ENCODE measurements at places on chromosomes 1 and 21.
A peak's percentile ranks its signal among the peaks of the same experiment; 100 is the strongest.

- no peaks in the 10 kb centered on the region for H3K36me3 ChIP-seq
- no peak overlapping the region for H3K4me3 ChIP-seq
- no peak for DNase-seq
Observed at GRCh38 chr1:29638281-29638680, 402.0 kb downstream of the PTPRU start.

DNA sequence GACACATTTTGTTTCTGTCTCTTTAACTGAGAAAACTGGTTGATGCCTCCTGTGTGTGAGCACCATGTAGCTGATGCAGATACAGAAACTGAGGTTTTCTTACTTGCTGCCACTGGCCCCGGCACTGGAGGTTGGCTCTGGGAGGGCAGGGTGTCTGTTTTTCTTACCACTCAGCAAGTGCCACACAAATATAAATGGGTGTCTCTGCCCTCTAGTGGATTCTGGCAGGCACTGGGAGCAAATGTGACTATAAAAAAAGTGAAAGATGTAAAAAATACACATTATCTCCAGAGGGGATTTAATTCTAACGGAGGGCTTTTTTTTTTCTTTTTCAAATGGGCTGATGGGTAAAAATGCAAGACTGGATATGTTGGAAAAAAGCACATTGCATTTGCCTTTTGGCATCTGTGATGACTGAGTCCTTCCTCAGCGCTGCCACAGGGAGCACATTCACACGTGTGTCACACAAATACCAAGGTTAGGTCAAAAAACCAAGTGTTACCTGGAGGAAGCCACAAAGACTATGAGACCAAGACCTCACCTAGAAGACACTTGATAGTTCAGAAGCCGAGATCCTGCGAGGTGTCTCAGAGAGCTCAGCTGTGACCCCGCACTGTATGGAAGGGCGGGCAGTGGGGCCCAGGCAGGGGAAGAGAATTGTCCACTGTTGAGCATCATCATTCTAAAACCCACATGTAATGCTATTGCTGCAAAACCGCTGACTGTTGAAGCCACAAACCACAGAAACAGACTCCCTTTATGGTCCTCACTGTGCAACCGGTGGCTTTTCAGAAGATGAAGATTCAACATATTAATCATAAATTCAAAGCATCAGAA is 18.9 kb downstream of the PGBD2 start:
- H3K36me3 ChIP-seq, result peaks cover 4% of the 10 kb centered on the region
- H3K4me1 ChIP-seq, result peaks cover 8% of the 10 kb centered on the region
- H3K27ac ChIP-seq, result no peak overlapping the region
- H3K4me3 ChIP-seq, result no peak overlapping the region

DNA sequence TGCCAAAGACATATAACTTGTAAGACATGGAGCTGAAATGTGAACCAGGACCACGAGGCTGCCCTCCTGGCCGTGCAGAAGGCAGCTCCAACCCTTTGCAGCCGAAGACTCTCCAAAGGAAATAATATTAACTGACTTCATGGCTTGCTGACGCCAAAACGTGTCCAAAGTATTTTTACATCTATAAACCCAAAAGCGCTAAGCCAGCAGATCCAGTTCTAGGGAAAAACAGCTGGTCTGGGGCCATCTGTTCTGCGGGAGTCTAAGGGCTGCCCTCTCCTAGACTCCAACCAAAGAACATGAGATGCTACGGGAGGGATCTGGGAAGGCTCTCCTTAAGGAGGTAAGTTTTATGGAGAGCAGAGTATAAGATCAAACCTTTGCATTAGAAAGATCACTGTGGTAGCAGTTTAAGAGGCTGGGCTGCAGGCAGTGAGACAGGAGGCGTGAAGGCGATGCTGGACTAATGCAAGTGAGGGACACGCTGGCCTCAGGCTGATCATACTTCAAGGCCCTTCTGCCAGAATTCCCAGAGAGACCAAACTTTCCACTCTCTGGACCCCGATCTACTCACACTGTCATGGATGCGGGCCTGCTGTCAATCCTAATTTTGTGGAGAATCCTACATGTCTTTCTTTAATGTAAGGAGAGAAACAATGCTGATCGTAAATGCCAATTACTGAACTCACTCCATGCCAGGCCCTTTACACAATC is 1.2 kb downstream of the TMEM53 start:
- H3K36me3 ChIP-seq, result no peaks in the 10 kb centered on the region
- no peaks in the 10 kb centered on the region for H3K27me3 ChIP-seq
- peak overlapping the region; percentile 86 for H3K4me3 ChIP-seq
- H3K27ac ChIP-seq, result no peak overlapping the region
- DNase-seq, result no peak

DNA sequence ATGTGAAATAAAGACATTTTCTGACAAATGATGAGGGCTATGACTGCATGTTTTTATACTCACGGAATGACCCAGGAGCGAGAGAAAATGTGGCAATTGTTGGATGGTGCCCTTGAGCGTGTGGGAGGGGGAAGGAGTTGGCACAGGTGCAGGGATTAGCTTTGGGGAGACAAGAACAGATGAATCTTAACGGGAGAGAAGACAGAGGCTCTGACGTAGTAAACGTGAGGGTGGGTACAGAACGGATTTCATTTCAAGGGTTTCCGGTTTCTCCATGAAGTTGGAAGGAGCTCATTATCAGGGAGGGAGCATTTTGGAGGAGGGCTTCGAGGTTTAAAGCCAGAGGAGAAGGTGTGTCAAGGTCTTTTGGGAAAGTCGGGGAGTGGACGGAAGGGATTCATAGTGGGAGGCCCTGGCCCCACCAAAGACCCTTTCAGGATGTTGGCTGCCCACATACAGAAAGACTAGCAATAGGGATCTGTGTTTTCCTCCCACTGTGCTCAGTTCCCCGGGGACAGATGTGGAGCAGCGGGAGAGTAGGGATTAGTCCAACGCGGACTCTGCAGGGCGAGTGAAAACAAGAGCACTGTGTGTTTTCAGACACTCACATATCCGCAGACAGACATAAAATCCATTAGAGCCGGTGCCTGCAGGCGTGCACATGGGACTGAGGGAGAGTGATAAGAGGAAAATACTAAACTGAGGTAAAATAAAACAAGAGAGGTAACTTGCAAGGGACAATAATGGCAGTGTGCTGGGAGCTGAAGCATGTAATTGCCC is 584.1 kb downstream of the AJAP1 start:
- no peaks in the 10 kb centered on the region for H3K4me1 ChIP-seq
- no peak overlapping the region for H3K27ac ChIP-seq
- H3K4me3 ChIP-seq, result no peak overlapping the region
- H3K27me3 ChIP-seq, result no peaks in the 10 kb centered on the region
- no peak for DNase-seq

DNA sequence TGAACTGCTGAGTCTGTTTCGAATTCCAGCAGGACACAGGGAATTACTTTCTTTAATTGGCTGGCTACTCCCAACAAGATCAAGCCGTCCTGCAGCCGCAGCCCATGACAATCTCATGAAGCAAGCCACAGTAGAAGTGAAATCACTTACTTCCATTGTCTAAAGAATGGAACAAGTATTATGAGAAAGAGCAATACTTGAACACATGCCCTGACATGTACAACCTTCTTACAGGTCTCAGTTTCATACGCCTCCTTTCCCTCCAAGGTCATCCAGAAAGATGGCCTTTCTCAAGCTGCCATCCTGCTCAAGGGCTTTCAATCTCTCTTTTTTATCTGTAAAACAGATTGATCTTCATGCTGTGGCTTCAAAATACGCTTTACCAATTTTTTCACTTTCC is 85.1 kb downstream of the PCSK9 start:
- H3K4me3 ChIP-seq, result no peak overlapping the region
- no peak overlapping the region for H3K27ac ChIP-seq
- H3K27me3 ChIP-seq, result no peaks in the 10 kb centered on the region
- H3K4me1 ChIP-seq, result no peaks in the 10 kb centered on the region
- peaks cover 91% of the 10 kb centered on the region for H3K36me3 ChIP-seq
- DNase-seq, result no peak

- no peaks in the 10 kb centered on the region for H3K4me1 ChIP-seq
- H3K4me3 ChIP-seq, result no peak overlapping the region
- H3K27ac ChIP-seq, result no peak overlapping the region
- H3K27me3 ChIP-seq, result no peaks in the 10 kb centered on the region
- DNase-seq, result no peak
Observed at GRCh38 chr1:88239205-88239604, 444.9 kb upstream of the PKN2 start.

GRCh38 chr1:101175466-101175865 is 61.4 kb upstream of the S1PR1 start:
- peaks cover 10% of the 10 kb centered on the region for H3K4me1 ChIP-seq
- no peak overlapping the region for H3K4me3 ChIP-seq
- no peaks in the 10 kb centered on the region for H3K36me3 ChIP-seq

- H3K27ac ChIP-seq, result no peak overlapping the region
- no peak overlapping the region for H3K4me3 ChIP-seq
- DNase-seq, result no peak
- H3K36me3 ChIP-seq, result no peaks in the 10 kb centered on the region
- H3K4me1 ChIP-seq, result no peaks in the 10 kb centered on the region
Observed at GRCh38 chr1:105138458-105138893, 1388.8 kb downstream of the AMY1C start.

GRCh38 chr1:56397409-56397808 is 182.0 kb downstream of the PLPP3 start:
- no peaks in the 10 kb centered on the region for H3K4me1 ChIP-seq
- no peak for DNase-seq
- no peaks in the 10 kb centered on the region for H3K36me3 ChIP-seq
- no peak overlapping the region for H3K27ac ChIP-seq
- H3K27me3 ChIP-seq, result no peaks in the 10 kb centered on the region

DNA sequence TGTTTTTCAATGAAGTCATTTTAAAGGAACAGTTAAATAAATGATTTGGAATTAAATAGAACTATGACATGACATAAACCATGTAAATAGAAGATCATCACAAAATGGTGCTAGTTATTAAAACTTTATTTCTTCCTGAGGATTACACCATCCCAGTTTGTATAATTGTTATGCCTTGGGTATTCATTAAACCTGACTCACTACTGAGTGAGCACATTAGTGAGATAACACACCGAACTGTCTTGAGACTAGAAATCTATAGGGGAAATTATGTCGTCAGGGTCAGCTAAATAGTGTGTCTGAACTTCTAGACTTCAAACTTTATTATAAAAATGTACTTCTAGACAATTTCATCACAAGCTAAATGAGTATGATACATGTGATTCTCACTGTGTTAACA is 189.4 kb downstream of the NCAM2 start:
- no peak overlapping the region for H3K4me3 ChIP-seq
- H3K36me3 ChIP-seq, result no peaks in the 10 kb centered on the region
- no peak for DNase-seq
- no peaks in the 10 kb centered on the region for H3K27me3 ChIP-seq
- no peak overlapping the region for H3K27ac ChIP-seq

DNA sequence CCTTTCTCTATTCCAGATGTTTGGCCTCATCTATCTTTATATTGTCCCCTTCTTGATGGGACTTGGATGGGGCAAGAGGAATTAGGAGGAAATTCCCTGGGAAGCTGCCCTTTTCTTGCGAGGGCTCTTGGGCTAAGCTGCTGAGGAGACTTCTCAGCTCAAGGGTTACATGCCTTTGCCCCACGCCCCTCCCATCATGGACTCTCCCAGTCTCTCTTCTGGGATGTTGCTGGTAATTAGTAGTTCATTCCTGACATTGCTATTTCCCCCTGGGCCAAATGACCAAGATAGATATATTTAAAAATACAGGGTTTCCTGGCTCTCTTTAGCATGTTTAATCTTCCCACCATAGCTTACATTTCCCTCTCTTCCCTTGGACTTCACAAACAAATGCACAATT is 90.6 kb upstream of the RALGPS2 start:
- no peaks in the 10 kb centered on the region for H3K36me3 ChIP-seq
- H3K27ac ChIP-seq, result no peak overlapping the region
- H3K27me3 ChIP-seq, result no peaks in the 10 kb centered on the region

GRCh38 chr1:93179886-93180722 is at the start of gene TMED5:
TMED5 (minus strand) TSS chr1:93180413; CDS start chr1:93180242, 171 bp downstream.
- H3K27me3 ChIP-seq, result no peaks in the 10 kb centered on the region
- H3K27ac ChIP-seq, result peak within 1 kb of the TSS; percentile 97
- peak; percentile 94 for DNase-seq
- H3K4me3 ChIP-seq, result peak within 1 kb of the TSS; percentile 91

DNA sequence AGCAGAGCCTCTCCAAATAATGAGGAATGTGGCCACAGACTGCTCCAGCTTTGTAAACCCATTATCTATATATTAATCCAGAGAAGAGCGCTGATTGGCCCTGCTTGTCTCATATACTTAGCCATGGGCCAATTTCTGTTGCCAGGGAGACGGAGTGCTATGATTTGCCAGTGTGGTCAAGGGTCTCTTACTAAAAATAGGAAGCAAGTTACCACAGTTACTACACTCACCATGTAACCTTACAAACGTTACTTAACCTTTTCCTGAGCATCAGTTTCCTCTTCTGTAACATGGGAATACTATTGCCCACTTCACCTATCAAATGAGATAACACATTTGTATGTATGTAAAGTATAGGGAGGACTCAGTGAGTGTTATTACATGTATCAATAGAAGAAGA is 7.7 kb upstream of the S100A2 start:
- H3K4me3 ChIP-seq, result no peak overlapping the region
- no peaks in the 10 kb centered on the region for H3K36me3 ChIP-seq
- H3K27ac ChIP-seq, result no peak overlapping the region
- peaks cover 9% of the 10 kb centered on the region for H3K27me3 ChIP-seq

DNA sequence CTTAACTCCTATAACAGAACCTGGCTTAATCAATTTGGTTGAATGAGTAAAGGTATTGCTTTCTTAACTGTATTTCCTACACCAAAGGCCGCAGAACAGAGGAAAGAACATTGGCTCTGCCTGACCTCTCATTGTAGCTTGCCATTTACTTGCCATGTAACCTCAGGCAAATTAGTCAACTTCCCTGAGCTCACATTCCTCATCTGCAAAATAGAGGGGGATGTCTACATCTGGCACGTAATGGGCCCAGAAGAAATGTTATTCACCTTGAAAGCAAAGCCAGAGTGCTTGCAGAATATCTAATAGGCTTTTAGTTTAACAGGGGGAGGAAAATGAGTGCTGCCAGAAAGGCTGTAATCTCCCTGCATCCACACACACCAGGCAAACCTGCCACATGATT is 44.3 kb downstream of the LAMC2 start:
- H3K27ac ChIP-seq, result no peak overlapping the region
- H3K36me3 ChIP-seq, result no peaks in the 10 kb centered on the region
- H3K4me3 ChIP-seq, result no peak overlapping the region
- H3K27me3 ChIP-seq, result no peaks in the 10 kb centered on the region

GRCh38 chr1:67919274-67920072 is 86.2 kb upstream of the GNG12 start:
- no peak overlapping the region for H3K27ac ChIP-seq
- peaks cover 4% of the 10 kb centered on the region for H3K27me3 ChIP-seq
- H3K36me3 ChIP-seq, result no peaks in the 10 kb centered on the region
- no peak for DNase-seq

DNA sequence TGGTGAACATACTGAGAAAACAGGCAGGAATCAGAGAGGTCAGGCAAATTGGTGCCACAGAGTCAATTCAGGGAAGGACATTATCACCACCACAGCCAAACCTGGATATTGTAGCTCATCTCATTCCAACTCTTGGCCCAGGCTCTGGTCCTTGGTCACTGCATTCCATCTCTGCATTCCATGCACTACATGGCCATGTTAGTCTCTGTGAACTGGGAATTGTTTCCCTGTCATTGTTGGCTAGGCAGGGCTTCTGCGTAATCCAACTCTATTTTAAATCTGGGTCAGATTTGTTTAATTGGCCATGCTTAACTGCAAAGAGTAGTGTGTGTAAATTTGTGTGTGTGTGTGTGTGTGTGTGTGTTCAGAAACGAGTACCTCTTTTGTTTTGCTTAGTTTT is 837.6 kb upstream of the ADAMTS5 start:
- no peak overlapping the region for H3K4me3 ChIP-seq
- no peak for DNase-seq
- H3K4me1 ChIP-seq, result no peaks in the 10 kb centered on the region
- no peaks in the 10 kb centered on the region for H3K36me3 ChIP-seq

- DNase-seq, result no peak
- H3K4me3 ChIP-seq, result no peak overlapping the region
- H3K27me3 ChIP-seq, result no peaks in the 10 kb centered on the region
Observed at GRCh38 chr1:227489572-227489971, 73.8 kb upstream of the ZNF678 start.
